ENCODE measurements at places on chromosomes 2 and 18. TPM values are rescaled to one million over a fixed set of nuclear protein-coding genes. Genes with fewer than 3 reads are reported as not detected.

Gene PKDCC
- total RNA-seq = 6.9 TPM

Gene C18orf32
- total RNA-seq = 28.4 TPM

Gene ASIC4
- not detected for total RNA-seq

Gene UGT1A8
- not detected for total RNA-seq

Gene DSC2
- not detected for total RNA-seq

Measured in endothelial cell of umbilical vein (primary cell).